ENCODE measurements at places on chromosomes 16 and 17. TPM values are rescaled to one million over a fixed set of nuclear protein-coding genes. Genes with fewer than 3 reads are reported as not detected.

- DNase-seq = no peak
These were observed 18.4 kb downstream of the CFAP20 start for GRCh38 chr16:58110571-58111301.

Gene IGSF6
- polyA plus RNA-seq = not detected

DNA sequence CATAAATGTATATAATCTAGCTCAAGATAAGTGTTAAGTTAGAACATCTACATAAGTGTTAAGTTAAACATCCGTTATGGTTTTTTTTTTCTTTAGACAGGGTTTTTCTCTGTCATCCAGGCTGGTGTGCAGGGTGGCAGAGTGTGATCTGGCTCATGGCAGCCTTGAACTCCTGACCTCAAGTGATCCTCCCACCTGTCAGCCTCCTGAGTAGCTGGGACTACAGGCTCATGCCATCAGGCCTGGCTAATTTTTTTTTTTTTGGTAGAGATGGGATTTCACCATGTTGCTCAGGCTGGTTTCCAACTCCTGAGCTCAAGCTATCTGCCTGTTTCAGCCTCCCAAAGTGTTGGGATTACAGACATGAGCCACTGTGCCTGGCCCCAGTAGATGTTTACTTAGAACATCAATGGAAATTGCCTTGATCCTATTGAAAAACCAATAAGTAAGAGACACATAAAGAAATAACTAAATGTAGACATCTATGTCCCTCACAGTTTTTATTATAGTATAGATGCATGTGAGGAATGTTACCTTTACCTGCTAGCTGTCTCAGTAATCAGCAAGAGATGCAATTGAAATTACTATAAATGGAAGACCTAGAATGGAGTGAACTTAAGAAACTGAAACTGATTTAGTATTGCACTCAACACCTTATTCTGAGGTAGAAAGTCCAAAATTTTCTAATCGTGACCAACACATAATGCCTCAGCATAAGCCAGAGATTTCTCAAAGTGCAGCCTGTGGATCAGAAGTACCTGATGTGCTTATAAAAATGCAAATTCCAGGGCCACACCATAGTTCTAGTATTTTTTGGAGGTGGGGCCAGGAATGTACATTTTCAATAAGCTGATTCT, 5.5 kb upstream of the FAM20A start:
- no peak for DNase-seq

Gene COX11
- 31.5 TPM for polyA plus RNA-seq

Gene NETO2
- 42.2 TPM for polyA plus RNA-seq

- no peak for DNase-seq
These were observed 5.5 kb downstream of the CCDC182 start for GRCh38 chr17:57739402-57740234.

Gene PMFBP1
- 0.05 TPM for polyA plus RNA-seq

GRCh38 chr16:49089533-49089932, 192.1 kb downstream of the CBLN1 start:
- no peak for DNase-seq

DNA sequence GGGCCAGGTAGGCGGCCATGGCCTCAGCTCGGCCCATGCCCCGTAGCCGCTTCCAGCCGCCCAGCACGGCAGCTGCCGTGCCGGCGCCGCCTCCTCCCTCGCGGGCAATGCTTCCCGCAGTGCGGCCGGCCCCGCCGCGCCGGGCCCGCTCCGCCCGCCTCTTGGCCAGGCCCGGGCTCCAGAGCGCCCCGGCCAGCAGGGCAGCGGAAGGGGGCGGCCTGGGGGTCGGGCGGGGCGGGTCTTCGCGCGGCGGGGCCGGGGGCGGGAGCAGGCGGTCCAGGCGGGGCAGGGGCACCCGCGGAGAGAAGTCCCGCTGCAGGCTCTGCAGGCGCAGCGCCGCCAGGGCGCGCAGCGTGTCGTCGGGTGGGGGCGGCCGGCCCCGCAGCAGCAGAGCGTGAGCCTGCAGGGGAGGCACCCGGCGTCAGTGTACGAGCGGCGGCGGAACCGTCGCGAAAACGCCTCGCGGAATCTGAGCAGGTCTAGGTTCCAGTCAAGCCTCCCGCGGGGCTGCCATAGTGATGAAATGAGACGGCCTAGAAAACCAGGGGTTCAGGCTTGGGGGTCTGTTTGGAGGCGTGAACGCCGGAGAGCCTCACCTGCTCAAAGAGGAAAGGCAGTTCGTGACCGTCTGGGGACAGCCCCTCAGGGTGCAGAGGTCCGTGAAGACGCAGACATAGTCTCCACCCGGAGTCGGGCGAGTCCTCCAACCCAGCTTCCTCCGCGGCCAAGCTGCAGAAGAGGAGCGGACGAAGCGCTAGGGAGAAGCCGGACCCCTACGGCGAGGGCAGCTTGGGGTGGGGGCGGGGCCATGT, 6.6 kb downstream of the PLEKHH3 start:
- no peak for DNase-seq

GRCh38 chr17:1275205-1275961, 4.1 kb upstream of the TRARG1 start:
- DNase-seq = no peak

Gene ADAD2
- polyA plus RNA-seq = not detected

Gene TMEM238L
- not detected for polyA plus RNA-seq

Gene KRTAP16-1
- not detected for polyA plus RNA-seq

DNA sequence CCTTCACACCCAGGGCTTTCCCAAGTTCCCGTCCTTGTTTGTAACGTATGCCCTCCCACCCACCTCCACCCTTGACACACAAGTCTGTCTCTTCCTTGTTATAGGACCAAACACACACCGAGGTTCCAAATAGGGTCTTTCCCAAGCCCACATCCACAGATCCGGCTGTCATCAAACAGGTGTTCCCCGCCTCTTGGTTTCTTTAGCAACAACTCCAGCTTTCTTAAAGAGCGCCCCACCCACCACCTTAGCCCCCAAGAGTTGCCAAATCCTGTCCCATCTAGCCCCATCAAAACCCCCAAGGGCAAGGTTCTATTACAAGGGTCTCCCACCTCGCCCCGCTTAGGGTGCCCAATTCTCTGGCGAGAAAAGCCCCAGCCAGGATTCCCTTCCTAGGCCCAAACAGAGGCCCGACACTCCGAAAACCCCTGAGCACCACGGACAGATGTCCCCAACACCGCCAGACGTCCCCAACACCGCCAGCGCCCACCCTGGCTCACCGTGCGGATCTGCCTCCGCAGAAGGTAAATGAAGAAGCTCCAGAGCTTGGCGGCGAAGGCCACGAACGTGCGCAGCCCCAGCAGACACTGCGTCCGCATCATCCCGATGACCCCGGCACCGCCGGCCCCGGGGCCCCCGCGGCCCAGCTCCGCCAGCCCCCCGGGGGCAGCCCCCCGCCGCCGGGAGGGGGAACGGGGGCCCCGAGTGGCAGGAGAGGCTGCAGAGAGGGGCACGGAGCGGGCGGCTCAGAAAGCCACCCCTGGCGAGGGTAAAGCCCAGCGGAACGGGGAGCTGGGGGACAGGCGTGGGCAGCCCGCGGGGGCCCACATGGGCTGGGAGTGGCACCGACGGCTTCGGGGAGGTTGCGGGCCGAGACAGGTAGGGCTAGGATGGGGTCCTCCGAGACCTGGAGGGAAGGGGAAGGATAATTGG, 573 bp downstream of the CTDNEP1 start:
- DNase-seq = no peak
